ENCODE measurements at places on chromosomes 5 and 9. TPM values are rescaled to one million over a fixed set of nuclear protein-coding genes. Genes with fewer than 3 reads are reported as not detected.

The ELAVL2 gene
- total RNA-seq: not detected

The CAAP1 gene
- 12.1 TPM for total RNA-seq

The TUBB4B gene
- total RNA-seq: 833 TPM

The TMEM141 gene
- total RNA-seq: 85.4 TPM

The TRIM52 gene
- 5.5 TPM for total RNA-seq

The ZBTB34 gene
- total RNA-seq: 2.1 TPM

The PCDHB13 gene
- under 0.01 TPM for total RNA-seq

The DMRT3 gene
- not detected for total RNA-seq

Data from bronchus fibroblast of lung (primary cell).